ENCODE measurements at places on chromosomes 2 and 18.

DNA sequence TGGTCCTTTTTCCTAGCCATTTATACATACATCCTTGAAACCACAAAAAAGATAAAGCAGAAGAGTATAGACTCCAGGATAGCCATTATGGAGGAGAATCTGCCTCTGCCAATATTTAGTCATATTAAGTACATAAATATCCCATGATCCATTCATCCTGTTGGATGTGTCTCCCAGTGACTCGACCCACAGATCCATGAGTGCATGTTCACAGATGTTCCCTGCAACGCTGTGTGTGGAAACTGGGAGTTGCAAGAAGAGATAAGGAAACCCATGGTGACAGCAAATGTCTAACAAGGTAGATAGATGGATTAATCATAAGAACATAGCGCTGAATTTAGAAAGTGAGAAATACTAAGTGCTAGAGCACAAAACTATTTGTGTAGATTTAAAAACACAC lies 34.5 kb downstream of the STK39 start:
- DNase-seq: no peak

- DNase-seq: no peak
These were observed 303.0 kb downstream of the ICOS start for GRCh38 chr2:204239411-204240165.

- no peak for DNase-seq
These were observed 117.2 kb downstream of the COL6A3 start for GRCh38 chr2:237296756-237297155.

DNA sequence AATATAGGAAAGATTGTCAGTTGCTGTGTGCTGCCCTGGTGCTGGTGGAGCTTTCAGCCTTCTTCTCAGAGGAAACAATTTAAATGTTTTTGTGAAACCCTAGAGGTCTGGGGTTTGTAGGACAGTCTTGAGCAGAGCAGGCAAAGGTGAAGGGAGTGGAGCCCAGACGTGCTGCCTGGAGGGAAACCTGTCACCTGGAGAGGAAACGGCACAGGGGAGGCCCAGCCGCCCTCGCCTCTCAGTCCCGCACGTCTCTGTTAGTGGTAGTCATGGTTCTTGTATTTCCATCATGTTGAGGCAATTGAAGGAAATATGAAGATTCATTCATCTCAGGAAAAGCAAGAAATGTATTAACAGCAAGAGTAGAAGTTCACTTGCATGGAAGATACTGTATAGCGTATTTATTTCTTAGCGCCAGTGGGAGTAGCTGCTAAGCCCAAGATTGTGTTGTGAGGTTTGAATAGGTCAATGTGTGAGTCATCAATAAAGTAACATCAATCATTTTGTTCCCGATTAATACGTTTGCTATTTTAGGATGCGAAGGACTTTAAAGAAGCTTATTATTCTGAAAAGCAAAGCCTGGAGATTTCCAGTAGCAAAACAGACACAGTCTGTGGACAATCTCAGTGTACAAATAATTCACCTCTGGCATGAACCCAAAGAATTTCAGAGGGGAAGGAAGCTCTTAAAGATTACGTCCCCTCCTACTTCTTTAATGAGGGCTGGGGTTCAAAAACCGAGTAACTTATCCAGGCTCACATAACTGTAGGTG lies 70.4 kb downstream of the LRRFIP1 start:
- DNase-seq: no peak

DNA sequence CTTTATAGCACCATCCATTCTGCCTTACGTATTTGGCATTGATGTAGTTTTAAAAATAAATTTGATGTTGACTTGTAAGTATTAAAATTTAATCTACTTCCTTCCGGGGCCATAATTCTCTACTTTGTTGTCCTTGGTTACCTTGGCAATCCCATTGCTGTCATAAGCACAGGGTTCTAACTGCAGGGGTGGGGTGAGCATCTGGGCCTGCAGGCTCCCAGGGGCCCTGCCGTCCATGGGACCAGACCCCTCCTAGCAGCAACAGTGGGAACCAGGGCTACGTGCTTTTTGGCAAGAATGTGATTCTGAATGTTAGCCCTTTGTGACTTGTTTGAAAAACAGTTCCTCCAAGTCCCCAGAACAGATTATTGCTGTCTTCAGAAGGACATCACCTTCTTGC lies 4.9 kb downstream of the ASAP2 start:
- DNase-seq: no peak

DNA sequence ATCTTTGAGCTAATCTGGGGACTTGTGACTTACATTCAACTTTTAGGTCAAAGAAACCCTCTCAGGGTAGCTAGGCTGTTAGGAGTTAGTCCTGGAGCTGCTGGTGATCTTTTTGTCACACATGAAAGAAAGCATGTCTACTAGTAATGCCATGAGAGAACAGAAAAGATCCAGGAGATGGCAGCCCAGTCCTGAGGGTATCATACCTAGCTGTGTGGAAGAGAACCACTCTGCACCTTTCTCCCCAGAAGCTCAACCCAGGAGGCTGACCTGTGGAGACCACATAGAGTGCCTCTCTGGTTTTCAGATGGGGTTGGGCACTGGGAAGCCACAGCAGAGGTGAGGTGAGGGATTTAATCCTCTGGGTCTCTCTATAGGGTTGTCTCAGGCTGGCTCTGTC lies 460.2 kb upstream of the UBE2E3 start:
- no peak for DNase-seq

DNA sequence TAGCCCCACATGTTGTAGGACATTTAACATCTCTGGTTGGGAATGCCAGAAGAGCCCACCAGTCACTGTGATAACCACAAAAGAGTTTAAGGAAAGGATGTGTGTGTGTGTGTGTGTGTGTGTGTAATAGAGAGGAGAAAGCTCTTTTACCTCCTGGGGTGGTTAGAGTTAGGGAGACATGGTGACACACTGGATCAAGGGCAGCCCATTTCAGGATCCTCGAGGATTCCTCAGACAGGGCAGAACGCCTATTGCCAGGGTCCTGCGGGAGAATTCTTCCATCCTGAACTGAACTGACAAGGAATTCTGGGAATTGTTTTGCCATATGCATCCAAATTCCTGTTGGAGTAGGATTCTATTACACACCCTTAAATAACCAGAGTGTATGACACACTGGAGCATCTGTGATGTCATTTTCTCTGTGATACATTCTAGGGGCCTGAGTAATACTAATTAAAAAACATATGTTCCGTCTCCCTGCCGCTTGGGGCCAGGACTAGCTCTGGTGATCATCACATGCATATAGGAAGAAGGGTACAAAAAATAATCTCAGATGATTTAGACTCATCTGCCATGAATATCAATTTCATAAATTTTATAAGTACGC lies 156.4 kb upstream of the MMADHC start:
- no peak for DNase-seq

- DNase-seq: no peak
These were observed 13.2 kb upstream of the OR6B3 start for GRCh38 chr2:240066489-240066888.

DNA sequence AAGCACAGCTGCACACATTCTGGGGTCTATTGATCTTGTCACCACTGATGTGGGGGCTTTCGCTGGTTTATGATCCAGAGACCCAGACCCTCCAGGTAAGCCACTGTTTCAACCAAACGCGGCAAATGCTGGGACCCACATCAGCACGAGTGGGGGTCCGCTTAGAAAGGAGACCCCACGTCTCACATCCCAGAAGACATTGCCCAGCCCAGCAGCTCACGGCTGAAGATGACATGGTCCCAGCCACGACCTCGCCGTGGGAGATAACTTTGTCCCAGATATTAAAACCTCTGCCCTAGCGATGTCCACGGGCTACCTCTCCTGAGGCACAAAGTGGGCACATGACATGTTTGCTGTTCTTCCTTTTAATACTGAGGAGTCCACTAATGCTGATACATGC lies 43.8 kb downstream of the LONRF2 start:
- DNase-seq: no peak

DNA sequence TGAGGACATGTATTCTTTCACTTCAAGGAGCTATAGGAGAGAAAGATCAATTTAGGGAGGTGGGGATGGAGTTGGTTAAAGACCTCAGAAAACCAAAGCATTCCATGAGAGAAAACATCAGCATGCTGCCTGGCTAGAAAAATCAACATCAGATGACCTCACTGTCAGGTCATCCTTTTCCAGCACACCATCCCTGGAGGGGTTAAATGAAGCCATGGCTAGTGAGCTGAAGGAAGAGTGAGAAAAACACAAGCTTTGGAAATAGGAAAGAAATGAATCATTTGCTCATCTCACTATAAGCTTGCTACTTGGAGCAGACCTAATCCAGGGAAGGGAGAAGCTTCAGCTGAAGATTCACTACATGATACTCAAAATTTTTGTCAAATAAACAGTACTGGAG lies 109.5 kb upstream of the ITGB6 start:
- no peak for DNase-seq

DNA sequence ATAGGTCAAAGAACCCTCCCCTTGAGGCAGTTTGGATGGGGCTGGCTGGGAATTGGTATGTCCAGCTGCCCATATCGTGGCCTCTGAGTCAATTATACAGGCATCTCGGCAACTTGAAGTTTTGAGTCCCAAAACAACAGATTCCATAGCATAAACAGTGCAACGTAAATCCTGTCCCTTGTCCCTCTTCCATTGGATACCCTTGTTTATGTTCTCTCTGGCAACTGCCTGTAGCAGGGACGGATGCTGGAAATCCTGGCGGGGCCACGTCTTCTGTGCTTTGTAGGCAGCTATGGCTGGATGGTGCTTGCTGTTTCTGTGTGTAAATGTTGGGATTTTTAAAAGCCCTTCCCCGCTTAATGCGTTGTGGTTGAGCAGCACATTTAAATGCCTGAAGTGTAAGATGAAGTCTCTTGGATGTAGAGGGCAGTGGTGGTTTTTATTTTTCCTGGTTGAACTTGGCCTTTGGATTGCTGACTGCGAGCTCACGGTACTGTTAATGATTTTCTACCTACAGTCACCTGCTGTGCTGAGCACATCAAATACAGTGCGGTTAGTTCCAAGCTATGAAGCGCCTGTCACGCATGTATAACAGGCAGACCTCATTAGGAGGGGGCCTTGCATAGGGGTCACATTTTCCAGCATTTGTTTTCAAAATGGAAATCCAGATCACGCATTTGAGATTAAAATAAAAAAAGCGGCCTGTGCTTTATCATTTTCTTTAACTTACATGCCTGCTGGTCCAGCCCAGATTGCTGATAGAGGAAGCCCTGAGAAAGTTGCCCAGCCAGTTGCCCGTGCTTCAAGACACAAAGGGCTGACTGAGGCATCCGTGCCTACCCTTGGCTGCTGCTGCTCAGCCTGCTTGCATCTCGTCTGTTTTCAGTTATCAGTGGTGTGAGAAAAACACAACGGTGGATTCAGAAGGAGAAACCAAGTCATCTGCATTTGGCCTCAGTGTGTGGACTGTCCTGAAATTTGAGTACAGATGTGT lies 84.7 kb downstream of the NEDD4L start:
- no peak for DNase-seq

GRCh38 chr2:2502201-2502549 lies 171.1 kb upstream of the MYT1L start:
- no peak for DNase-seq

GRCh38 chr2:208047840-208048239 lies 22.5 kb upstream of the PLEKHM3 start:
- DNase-seq: peak; percentile 23

DNA sequence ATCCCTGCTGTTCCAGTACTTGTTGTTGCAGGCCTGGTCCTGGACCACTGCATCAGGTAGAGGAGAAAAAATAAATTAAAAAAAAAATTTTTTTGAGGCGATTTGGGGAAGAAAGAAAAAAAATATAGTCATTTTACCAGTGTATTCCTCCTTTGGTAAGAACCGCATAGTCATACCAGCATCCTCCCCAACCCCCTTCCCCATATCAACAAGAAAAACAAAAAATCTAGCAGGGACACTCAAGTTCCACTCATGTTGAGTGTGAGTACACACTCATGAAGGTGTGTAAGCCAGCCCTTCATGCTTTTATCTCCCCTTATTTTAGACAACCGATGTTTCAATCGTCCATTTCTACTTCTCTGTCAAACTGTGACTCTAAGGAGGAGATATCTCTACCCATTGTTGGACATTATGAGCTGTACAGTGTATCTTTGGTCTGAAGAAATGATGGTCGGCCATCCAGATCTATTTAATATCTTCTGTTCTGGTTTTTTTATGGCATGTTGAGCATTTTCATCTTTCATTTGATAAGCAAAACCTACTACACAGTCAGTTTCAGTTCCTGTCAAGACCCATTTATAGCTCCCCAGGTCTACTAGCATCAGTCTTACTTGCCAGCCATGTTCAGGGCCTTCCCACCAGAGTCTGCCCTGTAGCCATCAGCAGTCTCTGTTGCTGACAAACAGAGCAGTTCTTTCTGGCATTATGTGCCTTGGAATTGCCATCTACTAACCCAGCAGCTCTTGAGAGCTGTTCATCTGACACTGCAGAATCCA lies 20.0 kb downstream of the ELP2 start:
- DNase-seq: no peak

GRCh38 chr2:205776139-205776538 lies 93.8 kb downstream of the NRP2 start:
- peak; percentile 71 for DNase-seq

DNA sequence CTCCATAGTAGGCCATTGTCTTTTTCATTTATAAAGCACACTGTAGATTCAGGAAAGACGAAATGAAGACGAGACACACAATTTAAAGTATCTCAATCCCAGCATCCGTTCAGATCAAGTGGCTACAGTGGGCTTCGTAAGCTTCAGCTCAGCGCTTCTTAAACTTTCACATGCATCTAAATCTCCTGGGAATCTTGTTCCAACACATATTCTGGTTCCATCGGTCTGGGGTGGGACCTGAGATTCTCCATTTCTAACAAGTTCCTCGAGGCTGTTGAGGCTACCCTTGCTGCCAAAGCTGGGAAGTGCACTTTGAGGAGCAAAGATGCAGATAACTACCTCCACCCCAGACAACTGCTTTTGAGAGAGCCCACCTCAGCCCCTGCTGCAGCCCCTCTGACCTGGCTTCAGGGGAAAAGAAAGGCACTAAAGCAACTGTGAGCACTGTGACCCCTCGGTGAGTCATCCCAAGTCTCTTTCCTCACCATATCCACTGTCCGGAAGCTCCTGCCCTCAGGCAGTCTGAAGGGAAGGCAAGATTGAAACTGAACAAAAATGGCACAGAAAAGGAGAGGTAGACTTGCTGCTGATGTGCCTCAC lies 201.1 kb upstream of the FBXO11 start:
- DNase-seq: peak; percentile 15

GRCh38 chr2:24855022-24855622 lies 61.9 kb downstream of the CENPO start:
- DNase-seq: no peak

Measured in NCI-H82 (cell line).